ENCODE measurements at places on chromosomes 7 and 10.

- DNase-seq = no peak
Observed at GRCh38 chr10:90112681-90113080, 411.3 kb downstream of the KIF20B start.

GRCh38 chr10:77349226-77349625 is 288.4 kb downstream of the KCNMA1 start:
- DNase-seq = no peak

DNA sequence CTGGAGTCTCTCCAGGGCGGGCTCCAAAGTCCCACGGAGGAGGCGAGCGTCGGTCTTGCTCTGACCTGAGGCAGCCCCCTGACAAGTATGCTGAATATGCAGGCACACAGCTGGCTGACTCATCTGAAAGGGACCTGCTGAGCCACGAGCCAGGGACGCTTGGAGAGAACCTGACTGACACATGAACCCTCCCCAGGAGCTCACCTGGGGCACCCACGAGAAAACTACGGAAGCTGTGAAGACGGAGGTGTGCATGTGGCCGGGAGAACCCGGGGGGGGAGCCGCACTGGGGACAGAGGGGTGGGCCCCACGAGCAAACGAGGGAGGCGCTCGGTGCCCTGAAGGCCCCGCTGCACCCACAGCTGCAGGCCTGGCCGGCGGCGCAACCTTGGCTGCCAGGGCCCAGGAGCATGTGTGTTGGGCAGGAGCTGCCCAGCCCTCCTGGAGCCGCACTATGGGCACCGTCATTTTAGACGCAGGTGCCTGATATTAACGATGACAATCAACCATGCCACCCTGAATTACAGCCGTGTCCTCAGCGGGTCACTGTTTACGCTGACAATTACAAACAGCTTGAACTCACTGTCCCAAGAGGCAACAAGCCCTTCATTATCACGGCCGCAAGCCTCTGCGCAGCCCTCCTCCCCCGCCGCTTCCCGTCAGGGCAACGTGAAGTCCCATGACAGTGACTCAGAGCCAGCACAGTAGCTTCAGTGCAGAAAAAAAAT is 64.7 kb downstream of the DIP2C start:
- DNase-seq = no peak

- no peak for DNase-seq
Observed at GRCh38 chr7:110947408-110947807, 143.5 kb upstream of the LRRN3 start.

DNA sequence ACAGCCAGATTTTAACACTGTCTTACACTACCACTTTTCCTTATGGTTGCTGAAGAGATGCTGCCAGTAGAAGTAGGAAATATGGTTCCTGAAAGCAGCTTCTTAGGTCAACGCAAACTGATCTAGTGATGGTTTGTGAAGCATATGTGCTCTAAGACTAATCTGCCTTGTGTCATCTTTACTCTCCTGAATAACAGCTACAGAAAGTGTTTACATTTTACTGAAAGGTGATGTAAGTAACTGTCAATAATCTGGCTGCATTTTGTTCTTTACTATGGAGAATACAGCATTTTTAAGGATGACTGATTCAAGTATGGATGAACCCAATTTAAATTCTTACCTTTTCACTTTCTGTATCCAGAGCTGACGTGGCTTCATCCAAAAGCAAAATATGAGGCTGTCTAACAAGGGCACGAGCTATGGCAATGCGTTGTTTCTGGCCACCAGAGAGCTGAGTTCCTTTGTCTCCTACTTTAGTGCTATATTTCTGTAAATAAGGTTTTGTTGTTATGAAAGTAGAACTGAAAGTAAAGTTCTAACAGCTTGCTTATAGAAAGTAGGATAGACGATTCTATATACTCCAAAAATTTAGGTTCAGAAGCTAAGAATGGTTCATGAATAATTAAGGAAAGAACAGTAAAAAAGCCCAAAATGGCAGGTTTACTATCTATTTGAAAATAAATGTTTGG is 30.2 kb upstream of the ABCB4 start:
- DNase-seq = no peak

DNA sequence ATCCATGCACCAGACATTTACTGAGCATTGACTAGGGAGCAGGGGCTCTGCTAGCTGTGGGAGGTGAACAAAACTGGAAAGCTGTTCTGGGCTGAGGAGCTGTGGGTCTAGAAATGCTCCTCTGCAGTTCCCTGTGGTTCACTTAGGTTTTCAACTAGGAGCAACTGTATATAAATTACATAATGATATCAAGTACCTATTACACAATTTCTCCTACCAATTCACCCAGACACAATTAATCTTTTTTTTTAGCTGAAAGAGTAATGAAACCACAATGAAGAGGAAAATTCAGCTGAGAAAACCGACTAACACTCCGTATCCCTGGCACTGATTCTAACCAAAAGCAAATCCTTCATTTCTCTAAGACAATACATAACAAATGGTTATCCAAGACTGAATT is 39.4 kb downstream of the COL28A1 start:
- no peak for DNase-seq

GRCh38 chr10:106957823-106958588 is 206.5 kb downstream of the SORCS1 start:
- DNase-seq = peak; percentile 52

GRCh38 chr7:26686448-26686981 is 177.9 kb downstream of the SKAP2 start:
- DNase-seq = peak; percentile 81

DNA sequence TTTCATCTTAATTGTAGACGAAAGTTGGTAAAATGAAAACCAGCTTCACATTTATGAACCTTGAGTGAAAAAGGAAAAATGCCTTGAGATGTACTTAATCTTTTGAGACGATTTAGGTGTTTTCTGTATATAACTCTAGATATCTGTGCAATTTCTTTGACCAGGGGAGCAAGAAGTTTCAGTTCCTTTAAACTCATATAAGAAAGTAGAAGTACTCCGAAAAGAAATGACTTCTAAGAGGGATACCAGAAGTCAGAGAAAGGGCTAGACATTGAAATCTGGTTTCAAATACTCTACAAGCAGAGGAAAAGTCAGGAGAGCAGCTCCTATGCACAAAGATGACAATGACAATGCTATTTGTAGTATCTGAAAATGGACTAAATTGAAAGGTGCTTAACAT is 303.7 kb downstream of the BAMBI start:
- no peak for DNase-seq

- DNase-seq = no peak
Observed at GRCh38 chr7:131967216-131967730, 410.8 kb upstream of the PODXL start.

DNA sequence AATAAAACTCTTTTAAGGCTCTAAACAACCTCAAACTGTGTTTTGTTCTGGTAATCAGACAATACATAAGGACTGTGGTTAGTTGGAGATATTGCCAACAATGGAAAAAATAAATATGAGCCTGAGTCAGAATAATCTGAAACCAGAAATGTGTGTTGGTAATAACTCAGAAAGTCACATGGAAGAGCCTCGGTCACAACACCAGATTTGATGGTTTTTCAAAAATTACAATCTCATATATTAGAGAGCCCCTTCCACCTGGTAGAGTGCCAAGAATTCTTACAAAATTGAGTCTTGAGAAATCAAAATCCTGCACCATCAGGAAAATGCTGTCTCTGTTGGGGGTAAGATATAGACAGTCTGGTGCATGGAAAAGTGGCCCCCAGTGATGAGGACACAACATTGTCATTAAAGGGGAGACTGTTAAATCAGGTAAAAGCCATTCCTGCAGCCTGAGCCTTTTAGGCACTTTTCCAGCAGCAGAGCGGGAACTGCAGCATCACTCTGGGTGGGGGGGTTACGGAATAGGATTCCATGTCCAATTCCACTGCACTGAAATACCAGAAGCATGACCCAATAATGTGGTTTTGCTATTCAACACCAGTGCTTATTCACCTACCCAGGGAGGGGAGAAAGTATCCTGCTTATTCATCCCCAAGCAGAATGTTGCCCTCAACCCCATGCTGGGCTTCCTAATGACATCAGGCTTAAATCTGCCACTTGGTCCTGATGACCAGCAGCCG is 9.5 kb upstream of the ADAM12 start:
- no peak for DNase-seq

GRCh38 chr7:91082852-91083495 is 181.3 kb upstream of the FZD1 start:
- DNase-seq = peak; percentile 56

- no peak for DNase-seq
Observed at GRCh38 chr7:44276571-44277221, 48.7 kb downstream of the CAMK2B start.

- peak; percentile 52 for DNase-seq
Observed at GRCh38 chr7:41351091-41351490, 351.8 kb downstream of the INHBA start.

- no peak for DNase-seq
Observed at GRCh38 chr7:1344421-1344820, 111.7 kb downstream of the UNCX start.

- peak; percentile 87 for DNase-seq
Observed at GRCh38 chr7:43260980-43261878, 148.8 kb downstream of the HECW1 start.

DNA sequence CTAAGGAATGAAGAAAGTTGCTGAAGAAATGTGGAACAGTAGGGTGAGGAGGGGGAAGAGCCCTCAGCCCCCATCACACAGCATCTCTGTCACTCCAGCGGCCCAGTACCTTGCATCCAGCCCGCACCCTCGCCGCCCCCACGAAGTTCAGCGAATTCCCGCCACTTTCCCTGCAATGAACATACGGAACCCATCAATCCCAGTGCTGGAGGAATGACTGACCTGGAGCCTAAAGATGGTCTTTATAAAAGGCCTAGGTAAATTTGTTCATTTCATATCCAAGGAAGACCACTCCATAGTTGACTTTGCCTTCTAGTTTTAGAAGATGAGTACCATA is 779 bp upstream of the KIF5B start:
- no peak for DNase-seq

DNA sequence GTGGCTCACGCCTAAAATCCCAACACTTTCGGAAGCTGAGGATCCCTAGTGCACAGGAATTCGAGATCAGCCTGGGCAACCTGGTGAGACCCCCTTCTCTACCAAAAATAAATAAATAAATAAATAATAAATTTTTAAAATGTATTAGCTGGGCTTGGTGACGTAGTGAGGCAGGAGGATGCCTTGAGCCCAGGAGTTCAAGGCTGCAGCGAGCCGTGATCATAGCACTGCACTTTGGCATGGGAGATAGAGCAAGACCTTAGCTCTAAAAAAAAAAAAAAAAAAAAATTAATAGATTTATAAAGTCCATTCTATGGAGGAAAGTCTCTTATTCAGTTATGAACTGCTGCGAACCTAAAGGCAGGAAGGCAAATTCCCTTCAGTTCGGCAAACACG is 1.1 kb upstream of the PTPN12 start:
- DNase-seq = no peak

GRCh38 chr7:70210936-70211310 is 612.6 kb downstream of the AUTS2 start:
- no peak for DNase-seq

DNA sequence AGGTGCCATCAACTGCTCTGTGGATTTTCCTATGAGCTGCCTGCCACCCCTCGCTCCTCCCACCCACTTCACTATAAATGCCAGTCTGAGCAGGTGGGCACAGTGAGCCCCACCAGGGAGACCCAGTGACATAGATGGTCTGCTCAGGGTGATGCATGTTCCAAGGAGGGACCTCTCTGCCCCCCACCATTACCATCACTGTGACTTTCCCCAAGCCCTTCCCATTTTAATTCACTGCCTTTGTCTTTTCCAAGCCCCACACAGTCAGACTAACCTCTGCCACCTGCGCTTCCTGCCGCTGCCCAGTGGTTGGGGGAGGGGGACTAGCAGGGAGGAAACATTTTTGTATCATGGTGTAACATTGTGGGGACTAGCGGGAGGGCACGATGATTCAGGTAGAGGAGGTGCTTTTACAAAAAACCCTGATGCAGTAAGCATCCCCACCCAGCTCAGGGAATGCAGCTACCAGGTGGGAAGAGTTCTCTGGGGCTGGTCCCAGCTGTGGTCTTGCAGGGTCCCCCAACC is 24.6 kb downstream of the PRSS2 start:
- DNase-seq = no peak

DNA sequence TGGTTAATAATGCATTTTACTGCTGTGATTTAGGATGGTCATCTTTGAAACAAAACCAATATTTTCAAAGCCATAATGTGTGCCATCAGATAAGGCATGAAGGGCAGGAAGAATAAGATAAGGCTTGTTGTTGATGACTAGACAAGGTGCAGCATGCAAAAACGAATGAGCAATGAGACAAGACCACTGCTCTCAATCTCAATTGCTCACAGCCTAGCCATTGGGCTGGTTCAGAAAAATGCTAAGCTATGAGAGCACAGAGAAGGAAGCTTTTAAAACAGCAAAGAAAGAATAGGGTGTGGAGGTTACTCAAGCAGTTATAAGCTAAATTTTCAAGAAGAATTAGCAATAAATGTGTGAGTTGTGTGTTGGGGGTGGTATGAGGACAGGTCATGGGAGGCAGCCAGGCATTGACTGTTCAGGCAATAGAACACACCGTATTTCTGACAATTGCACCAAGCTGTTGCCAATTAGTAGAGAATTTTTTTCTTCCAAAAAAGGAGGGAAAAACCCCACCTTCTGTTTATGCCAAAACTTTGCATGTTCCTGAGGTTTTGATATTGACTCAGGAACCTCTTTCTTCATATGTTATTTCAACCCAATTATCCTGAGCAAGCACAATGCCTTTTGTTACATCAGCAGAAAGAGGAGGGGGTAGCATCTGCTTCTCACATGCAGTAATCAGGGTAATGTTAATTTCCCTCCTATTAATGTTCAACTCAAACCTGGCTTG is 276.5 kb downstream of the HDAC9 start:
- no peak for DNase-seq

- no peak for DNase-seq
Observed at GRCh38 chr10:453647-454046, 235.8 kb downstream of the DIP2C start.

DNA sequence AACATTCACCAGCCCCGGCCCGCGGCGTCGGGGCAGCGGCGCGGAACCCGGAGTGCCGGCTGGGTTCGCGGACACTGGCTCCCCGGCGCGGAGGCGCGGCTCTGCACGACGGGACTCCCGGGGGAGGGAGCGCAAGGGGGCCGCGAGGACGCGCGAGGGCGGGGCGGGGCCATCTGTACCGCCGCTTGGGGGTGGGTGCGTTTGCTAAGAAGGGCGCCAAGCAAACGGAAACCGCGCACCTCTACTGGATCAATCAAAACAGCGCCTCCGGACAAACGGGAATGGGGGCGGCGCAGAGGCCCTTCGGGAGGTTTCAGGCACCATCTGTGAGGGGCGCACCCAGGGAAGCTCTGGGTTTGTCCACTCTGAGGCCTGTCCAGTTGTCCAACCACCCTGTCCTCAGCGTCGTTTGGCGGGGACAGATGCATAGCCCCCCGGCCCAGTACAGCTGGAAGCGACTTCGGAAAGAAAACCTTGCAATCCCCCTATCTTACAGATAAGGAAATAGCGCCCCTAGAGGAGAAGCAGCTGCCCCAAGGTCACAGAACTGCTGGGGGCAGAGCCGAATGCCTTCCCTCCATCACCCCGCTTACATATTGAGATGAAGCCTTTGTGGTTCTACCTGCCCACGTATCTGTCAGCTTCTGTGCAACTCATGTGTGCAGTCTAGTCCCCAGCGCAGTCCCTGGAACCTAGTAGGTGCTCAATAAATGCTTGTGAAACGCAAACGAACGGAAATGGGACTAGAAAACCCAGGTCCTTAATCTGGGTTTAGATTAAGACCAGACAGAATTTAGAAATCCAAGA is 10.7 kb upstream of the SLIT1 start:
- peak; percentile 95 for DNase-seq

- DNase-seq = no peak
Observed at GRCh38 chr7:92674379-92674778, 84.2 kb upstream of the FAM133B start.

- DNase-seq = no peak
Observed at GRCh38 chr10:84054743-84055142, 84.6 kb upstream of the GHITM start.

GRCh38 chr10:64765498-64765897 is 1244.3 kb downstream of the REEP3 start:
- DNase-seq = no peak

All from hematopoietic multipotent progenitor cell treated with erythropoietin and hydrocortisone succinate and interleukin-3 and kit ligand, for 6 days (in vitro differentiated cells).